ENCODE measurements at places on chromosomes 13 and 19.

GRCh38 chr19:40570313-40571004 is 6.2 kb upstream of the SHKBP1 start:
- peak; percentile 94 for DNase-seq

DNA sequence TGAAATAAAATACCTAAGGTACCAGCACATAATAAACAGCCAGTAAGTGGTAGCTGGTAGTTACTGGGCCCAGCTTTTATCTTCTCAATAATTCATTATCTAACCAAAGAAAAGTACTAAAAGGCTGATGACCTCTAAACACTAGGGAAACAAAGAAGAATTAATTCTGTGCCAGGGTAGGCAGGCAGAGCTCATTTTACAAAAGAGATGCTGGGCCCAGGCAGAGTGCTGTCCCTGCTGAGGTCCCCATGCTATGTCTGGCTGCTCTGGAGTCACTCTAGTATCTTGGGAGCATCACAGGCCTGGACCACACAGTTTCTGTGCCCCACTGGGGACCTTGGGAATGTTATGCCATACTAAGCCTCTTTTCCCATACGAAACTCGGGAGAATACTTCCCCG is 18.2 kb downstream of the ZNF507 start:
- no peak for DNase-seq

DNA sequence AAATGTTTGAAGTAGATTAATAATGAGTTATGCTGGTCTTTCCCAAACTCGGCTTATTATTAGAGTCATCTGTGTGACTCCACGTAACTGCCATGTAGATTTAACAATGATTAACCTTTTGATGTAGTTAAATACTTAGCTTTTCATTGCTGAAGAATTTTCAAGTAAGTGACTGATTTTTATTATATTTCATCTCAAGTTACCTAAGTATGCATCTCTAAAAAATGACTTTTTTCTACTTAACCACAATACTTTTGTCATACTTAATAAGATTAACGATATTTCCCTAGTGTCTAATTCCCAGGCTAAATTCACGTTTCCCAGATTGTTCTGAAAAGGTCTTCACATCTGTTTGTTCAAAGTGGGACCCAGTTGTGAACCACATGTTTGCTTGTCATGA is 17.8 kb downstream of the BIVM start:
- DNase-seq, result no peak

GRCh38 chr19:5667751-5668271 is 12.5 kb downstream of the MICOS13 start:
- no peak for DNase-seq

- no peak for DNase-seq
These were observed 5.9 kb downstream of the STARD13 start for GRCh38 chr13:33279414-33280278.

GRCh38 chr19:55031178-55031577 is 6.9 kb downstream of the GP6 start:
- no peak for DNase-seq

DNA sequence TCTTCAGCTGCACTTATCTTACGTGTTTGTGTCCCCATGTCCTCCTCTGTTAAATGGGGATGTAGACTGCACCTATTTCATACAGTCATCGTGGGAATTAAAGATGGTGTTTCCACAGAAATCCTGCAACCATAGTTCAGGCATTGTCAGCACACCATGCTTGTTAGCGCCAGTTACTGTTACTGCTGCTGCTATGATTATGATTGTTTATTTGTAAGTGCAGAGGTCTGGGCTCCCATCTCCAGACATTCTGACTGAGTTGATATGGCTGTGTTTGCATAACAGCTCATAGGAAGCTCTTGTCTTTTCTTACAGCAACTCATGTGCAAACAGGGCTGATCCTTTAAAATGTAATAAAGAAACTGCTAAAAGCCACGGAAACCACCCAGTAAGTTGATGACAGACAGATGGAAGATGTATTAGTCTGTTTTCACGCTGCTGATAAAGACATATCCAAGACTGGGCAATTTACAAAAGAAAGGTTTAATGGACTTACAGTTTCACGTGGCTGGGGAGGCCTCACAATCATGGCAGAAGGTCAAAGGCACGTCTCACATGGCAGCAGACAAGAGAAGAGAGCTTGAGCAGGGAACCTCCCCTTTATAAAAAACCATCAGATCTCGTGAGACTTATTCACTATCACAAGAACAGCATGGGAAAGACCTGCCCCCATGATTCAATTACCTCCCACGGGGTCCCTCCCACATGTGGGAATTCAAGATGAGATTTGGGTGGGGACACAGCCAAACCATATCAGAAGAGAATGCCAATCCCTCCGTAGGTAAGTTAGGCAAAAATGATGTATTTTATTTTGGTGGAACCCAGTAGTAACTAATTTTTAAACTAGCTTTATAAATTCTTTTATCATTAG is 1.6 kb downstream of the ZSCAN5A start:
- DNase-seq, result no peak

Data from stimulated activated CD4-positive, alpha-beta T cell treated with anti-CD3 and anti-CD28 coated beads, Interleukin-4, amount 100 ng/mL, for 48 hours (primary cell).